ENCODE measurements at places on chromosomes 16 and 17. TPM values are rescaled to one million over a fixed set of nuclear protein-coding genes. Genes with fewer than 3 reads are reported as not detected.

Gene PRAC2
- total RNA-seq: not detected

Gene PDE6G
- total RNA-seq: 1.3 TPM

Gene FAM83G
- 18.9 TPM for total RNA-seq

Gene TAC4
- not detected for total RNA-seq

Gene CHTF8
- total RNA-seq: 131 TPM

Gene COL1A1
- 9.5 TPM for total RNA-seq

Gene CSH2
- total RNA-seq: not detected

Gene CPHXL2
- not detected for total RNA-seq

Gene ZFP1
- total RNA-seq: 10.8 TPM

Gene CSH1
- not detected for total RNA-seq

Gene NUBP2
- total RNA-seq: 92.0 TPM

Gene TMIGD1
- not detected for total RNA-seq

Gene CPNE2
- total RNA-seq: 85.8 TPM

Gene BRCA1
- total RNA-seq: 5.2 TPM

Gene CCL15
- not detected for total RNA-seq

Gene TANGO6
- 16.7 TPM for total RNA-seq

Gene CCL1
- not detected for total RNA-seq

Gene BAHCC1
- 23.2 TPM for total RNA-seq

Gene PLD6
- total RNA-seq: 3.3 TPM

Gene CCL4L2
- total RNA-seq: not detected

Gene GRAP
- 85.6 TPM for total RNA-seq

Gene ADAM11
- 0.10 TPM for total RNA-seq

Gene NOD2
- total RNA-seq: under 0.01 TPM

Gene PIK3R5
- total RNA-seq: not detected

Gene CDK5R1
- 2.4 TPM for total RNA-seq

Gene CD300A
- total RNA-seq: not detected

Gene CCL14
- 32.7 TPM for total RNA-seq

Gene FOXF1
- 0.65 TPM for total RNA-seq

Gene PIMREG
- total RNA-seq: 16.2 TPM

Gene WNT3
- total RNA-seq: 1.2 TPM

Gene HOXB13
- total RNA-seq: not detected

Gene MYH1
- total RNA-seq: not detected

Gene LPO
- not detected for total RNA-seq

Gene SYNGR3
- 6.9 TPM for total RNA-seq

Gene EXOC7
- total RNA-seq: 102 TPM

Gene SMIM36
- not detected for total RNA-seq

Gene TMC5
- total RNA-seq: not detected

Gene CD68
- 7.5 TPM for total RNA-seq

Gene HID1
- total RNA-seq: 39.8 TPM

Gene OR3A3
- total RNA-seq: not detected

Gene FOXC2
- total RNA-seq: 3.1 TPM

Gene MPP2
- 0.38 TPM for total RNA-seq

Gene PLA2G10
- not detected for total RNA-seq

Gene ZSCAN10
- not detected for total RNA-seq

Gene SLC9A5
- 0.86 TPM for total RNA-seq

Gene ODF4
- total RNA-seq: not detected

Gene CHST6
- total RNA-seq: 1.1 TPM

Gene TBX2
- total RNA-seq: 0.29 TPM

Gene CYGB
- total RNA-seq: 0.65 TPM

Gene ESRP2
- 0.29 TPM for total RNA-seq

Gene KRTAP9-4
- total RNA-seq: not detected
